ENCODE measurements at places on chromosomes 13 and 19.

DNA sequence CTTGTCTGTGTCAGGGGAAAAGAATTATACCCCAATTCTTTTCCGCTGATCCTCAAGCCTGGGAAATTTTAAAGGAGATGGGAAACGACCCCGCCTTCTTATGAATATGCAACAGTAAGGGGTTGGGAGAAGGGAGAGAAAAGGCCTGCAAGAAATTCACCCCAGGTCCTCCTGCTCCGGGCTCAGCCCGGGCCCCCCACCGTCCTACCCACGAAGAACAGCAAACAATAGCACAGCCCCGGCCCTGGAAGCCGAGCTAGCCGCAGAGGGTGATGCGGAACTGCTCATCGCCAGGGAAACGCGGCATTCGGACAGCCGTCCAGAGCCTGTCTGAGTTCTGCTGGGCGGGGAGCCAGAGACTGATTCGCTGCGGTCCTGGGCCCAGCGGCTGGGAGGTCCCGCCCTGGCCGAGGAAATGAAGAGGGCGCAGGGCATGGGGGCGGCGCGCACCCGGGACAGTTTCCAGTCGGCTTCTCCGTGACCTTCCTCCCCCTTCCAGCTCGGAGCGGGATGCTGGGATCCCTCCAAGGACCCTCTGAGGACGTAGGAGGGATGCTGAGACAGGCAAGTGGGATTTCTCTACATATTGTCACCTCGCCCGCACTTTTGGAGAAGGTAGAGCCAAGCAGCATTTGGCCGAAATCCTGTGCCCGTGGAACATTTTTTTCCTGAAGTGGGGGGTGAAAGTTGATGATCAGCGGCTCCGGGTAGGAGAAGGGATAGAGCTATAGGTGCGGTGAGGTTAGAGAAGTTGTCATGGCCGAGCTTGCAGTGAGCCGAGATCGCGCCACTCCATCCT, 82.3 kb upstream of the C1QTNF9B start:
- DNase-seq: peak; percentile 10

DNA sequence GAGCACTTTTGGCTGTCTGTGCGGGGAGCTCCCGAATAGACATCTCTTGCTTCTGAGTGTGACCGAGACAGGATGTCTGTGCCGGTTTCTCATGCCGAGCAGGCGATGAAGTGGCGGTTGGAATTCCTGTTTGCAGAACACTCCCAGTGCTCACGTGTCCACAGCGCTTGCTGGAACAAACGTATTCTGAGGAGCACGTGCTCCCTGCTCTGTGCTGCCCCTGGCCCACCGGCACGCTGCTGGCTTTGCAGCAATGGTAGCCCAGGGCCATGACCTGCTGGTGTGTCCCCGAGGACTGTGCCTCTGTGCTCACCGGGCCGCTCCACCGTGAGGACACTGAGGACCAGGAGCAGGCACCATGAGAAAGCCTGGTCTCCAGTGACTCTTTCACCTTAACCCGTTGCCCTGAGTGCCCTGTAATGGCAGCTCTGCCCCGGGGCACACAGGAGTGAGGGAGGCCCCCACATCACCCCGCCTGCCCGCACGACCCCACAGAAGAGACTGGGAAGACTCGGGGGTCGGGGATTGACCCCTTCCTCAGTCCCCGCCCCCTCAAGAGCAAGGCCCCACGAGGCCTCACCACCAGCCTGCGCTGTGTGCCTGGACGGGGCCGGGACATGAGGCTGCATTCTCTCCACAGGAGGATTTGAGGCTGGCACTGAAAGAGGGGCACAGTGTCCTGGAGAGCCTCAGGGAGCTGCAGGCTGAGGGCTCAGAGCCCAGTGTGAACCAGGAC, 40.0 kb upstream of the F7 start:
- no peak for DNase-seq

GRCh38 chr13:97165502-97166425, 56.4 kb upstream of the MBNL2 start:
- DNase-seq: no peak

- no peak for DNase-seq
Measured at GRCh38 chr19:23867895-23868294, 46.8 kb upstream of the ZNF726 start.

DNA sequence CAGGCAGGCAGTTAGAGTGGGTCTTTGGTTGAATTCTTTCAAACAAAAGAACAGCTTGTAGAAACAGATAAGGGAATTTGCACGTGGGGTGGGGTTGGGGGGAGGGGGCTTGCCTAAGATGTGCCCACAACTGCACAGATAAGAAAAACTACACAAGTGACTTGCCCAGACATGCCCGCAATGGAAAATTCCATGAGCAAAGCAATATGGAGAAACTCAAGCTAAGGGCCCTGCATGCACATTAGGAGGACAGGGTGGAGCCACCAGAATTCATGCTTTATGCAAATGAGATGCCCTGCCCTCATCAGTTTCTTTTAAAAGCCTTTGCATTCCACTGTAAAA, 755.6 kb upstream of the MIR17HG start:
- no peak for DNase-seq

GRCh38 chr19:55486043-55486970, 1.3 kb downstream of the NAT14 start:
- no peak for DNase-seq

GRCh38 chr13:21812192-21812626, 141.3 kb downstream of the FGF9 start:
- no peak for DNase-seq

GRCh38 chr19:48283908-48284307, 14.0 kb downstream of the ZNF114 start:
- no peak for DNase-seq

- no peak for DNase-seq
Measured at GRCh38 chr19:39768334-39768733, 10.3 kb upstream of the LEUTX start.

DNA sequence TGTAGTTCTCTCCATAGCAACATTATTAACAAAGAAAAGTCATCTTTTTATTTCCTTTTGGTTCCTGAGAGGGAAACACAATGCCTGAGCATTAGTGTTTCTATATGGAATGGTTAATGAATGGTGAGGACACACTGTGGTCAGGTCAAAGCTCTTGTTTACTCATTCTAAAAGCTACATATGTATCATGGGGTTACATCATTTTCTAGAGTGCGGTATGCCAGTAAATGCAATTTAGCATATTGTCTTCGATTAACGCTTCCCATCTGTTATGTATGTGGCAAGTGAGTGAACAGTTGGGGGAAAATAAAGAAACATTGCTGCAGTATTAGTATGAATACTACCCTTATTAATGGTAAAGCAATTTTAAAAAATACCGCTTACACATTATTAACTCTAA, 1152.2 kb upstream of the SPRY2 start:
- DNase-seq: no peak

- DNase-seq: no peak
Measured at GRCh38 chr13:29605860-29606526, 10.5 kb upstream of the SLC7A1 start.

DNA sequence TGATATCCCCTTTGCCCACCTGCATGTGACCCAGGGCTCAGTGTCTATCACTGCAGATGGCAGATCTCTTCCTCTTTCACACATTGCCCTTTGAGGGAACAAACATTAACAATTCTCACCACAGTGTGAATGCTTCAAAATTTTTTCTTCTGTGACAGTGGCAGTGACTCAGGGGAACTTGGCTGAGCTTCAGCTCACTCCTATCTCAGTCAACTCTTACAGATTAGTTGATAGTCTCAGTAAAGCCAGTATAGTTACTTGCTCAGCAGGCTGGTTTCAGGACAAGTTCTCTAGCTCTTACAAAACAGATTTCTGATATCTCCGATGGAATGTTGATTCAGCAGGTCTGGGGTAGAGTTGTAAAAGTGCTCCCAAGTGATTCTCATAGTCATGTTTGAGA, 166.9 kb downstream of the DLEU7 start:
- no peak for DNase-seq

DNA sequence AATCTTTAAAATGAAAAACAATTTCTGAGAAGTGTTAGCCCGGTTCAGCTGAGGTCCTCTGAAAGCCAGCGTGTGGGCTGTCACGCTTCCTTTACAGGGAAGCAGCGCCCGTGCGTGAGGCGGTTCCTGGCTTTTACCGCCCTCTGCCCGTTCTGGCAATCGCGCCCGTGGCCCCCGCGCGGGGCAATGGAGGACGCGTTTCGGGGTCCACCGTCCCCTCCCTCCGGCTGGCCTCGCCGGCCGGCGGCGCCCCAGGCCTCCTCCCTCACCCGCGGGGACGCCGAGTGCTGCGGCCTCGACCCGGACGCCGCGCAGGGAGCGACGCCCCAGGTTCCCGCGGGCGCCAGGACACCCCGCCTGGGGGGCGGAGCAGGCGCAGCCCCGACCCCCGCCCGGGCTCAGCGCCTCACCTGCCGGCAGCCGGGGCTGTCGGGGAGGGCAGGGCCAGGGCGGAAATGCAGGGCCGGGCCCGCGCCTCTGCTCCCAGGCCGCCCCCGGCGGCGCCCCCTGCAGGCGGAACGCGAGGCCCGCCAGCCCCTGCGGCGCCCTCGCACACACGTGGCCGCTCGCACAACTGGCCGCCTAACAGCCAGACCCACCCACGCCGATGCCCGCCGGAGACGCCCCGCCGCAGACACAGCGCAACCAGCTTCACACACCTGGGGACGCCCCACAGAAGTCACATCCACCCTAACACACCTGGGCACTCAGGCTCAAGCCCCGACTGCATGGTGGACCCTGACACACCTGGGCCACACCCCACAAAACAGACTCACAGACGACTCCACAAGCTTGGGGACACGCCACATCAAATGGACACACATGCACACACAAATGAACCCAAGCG, at the start of gene GGACT:
Gene GGACT (minus strand): TSS at position 459 of the 847 bp plus-strand sequence. CDS start 56,198 bp downstream, outside the sequence.
- DNase-seq: peak; percentile 83
